Pons (tissue), 1 donor: ENCODE measurements at places on chromosomes 11 and 22.
A peak's percentile ranks its signal among the peaks of the same experiment; 100 is the strongest.

GRCh38 chr11:130476200-130476921 is 27.9 kb downstream of the ADAMTS15 start:
- no peak for DNase-seq

DNA sequence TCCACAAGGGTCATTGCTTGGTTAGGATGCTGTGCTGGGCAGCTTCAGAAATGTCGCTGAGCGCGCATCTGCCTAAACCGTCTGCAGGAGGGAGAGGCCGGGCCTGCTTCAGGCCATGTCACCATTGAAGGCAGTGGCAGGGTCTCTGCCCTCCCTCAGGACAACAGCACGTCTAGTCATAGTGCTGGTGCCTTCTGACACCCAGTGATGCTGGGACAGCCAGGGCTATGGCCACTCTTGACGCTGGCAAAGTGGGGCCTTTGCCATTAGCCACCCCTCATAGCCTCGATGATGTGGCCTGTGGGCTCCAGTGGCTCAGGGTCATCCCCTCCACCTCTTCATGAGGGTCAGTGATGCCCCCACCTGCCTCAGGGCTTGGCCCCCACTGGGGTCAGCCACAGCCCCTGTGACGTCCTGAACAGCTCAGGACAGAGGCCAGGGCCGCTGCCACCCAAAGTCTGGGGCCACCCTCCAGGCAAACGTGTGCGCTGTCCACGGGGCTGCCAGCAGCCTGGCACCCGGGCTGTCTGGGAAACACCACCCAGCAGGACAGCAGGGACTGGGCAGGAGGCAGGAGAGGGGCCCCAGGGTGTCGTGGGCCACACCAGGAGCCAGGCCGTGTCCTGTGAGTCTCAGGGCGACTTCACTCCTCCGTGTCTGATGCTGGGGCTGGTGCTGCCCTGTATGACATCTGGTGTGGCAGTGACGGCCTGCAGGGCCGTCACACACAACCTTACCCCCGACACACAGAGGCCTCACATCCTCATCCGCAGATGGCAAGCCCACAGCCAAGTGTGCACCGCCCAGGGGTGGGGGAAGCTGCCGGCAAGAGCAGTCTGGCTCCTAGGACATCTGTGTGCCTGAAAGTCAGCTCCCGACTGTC is 42.5 kb downstream of the CERK start:
- no peak for DNase-seq

GRCh38 chr11:57287884-57288283 is 36.9 kb downstream of the TNKS1BP1 start:
- DNase-seq, result no peak

DNA sequence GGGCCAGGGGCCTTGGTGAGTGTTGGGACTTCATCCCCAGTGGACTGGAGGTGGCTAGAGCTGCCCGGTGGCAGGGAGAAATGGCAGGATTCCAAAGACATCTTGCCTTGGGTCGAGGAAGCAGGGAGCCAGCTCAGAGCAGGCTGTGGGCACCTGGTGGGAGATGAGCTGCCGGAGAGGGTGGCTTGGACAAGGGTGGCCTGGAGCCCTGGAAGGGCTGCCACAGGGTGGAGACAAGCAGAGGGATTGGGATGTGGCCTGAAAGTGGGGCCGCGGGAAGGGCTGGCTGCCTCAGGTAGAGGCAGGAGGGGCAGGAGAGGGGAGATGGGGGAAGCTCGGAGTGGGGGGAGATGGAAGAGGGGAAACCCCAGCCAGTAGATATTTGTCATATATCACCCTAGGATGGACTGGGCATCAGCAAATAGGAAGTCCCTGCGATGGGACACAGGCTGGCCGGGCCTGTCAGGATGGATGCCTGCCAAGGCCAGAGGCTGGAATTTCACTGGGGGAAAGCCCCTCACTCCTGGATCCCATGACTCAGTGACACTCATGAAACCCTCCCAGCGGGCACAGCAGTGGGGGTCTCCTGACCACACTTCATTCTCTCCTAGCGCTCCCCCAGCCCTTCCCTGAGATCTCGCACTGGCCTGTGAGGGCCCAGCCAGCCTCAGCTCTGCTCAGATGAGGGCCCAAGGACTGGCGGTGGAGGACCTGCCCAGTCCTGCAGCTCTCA is 72.0 kb upstream of the SHISAL1 start:
- no peak for DNase-seq

DNA sequence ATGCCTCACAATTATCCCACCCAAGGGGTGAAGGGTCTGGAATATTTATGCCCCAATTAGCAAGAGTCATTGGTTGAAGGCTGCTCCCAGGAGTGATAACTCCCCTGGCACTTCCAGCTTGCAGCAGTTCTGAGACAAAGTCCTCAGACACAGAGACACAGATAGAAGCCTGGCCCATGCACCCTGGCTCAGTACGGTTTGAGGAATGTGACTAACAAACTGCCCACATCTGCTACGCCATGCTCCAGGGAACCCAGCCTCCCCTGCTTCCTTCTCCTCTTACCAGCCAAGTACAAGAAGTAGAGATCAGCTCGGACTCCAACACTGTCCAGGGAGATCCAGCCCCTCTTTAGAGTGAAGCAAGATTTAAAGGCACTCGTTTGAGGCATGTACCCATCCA is 48.5 kb upstream of the BMAL1 start:
- no peak for DNase-seq

- no peak for DNase-seq
These were observed 29.1 kb upstream of the LMO2 start for GRCh38 chr11:33920838-33921613.

GRCh38 chr11:77090373-77091111 is 12.1 kb upstream of the OMP start:
- no peak for DNase-seq

DNA sequence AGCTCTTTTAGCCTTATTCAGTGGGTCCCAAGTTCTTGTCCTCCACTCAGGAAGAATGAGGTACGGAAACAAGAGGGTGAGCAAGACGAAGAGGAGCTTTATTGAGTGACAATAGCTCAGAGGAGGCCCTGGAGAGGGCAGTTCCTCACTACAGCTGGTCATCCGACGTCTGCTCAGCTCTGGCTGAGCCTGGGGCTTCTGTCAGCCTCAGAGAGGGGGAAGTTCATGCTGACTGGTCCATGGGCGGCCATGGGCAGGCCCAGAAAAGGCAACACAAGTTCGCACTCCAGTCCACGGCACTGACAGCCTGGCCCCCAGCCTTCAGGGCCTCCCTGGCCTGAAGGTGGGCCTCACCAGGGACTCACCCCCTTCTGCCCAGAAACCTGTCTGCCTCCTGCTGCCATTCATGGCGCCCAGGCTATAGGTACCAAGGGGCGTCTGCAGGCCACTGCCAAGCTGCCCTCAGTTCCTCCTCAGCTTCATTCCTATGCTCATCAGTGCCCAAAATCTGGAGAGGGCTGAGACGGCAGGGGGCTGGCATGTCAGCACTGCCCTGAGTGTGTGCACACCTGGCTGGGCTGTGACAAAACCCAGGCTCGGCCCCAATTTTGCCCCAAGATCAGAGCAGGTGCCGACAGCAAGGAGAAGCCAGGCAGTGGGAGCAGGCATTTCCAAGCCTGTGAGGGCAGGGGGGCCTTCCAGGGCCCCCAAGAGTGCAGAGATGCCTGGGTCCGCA is 21.7 kb upstream of the KIAA0930 start:
- DNase-seq, result no peak

DNA sequence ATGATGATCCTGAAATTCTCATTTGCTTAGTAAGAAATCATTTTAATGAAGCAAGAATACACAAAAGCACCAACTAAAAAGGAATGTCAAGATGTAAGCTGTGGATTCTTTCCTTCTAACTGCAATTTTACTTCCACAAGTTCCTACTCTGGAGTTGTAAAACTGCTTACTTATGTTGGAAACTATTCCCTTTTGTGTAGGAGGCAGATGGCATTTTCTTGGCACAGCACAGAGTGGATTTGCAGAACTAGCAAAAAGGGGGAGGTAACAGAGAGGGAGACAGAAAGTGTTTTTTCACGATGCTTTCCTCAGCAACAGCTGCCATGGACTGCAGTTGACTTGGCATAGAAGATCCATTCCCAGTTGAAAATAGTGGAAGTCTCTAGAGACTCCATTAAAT is 1112.0 kb upstream of the RAG2 start:
- no peak for DNase-seq

- DNase-seq, result no peak
These were observed 15.0 kb upstream of the APOA1 start for GRCh38 chr11:116852261-116853031.

- no peak for DNase-seq
These were observed 760.3 kb downstream of the CNTN5 start for GRCh38 chr11:99781074-99781473.

DNA sequence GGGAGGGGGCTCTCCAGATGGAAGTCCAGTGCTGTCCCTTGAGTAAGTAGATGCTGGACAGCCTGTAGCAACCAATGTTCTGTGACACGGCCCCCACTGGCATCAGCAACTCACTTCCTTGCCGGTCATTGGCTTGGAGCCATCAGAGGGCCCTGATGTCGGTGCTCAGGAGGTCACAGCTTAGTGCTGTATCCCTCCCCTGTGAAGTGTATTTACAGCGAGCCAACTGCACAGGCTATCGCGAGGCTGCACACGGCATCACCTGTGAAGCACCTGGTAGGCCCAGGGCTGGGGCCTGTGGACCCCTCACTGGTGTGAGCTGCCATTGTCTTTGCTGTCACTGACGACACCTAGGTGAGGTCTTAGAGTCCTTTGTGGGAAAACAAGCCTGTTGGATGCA is 13.4 kb upstream of the ACR start:
- no peak for DNase-seq

DNA sequence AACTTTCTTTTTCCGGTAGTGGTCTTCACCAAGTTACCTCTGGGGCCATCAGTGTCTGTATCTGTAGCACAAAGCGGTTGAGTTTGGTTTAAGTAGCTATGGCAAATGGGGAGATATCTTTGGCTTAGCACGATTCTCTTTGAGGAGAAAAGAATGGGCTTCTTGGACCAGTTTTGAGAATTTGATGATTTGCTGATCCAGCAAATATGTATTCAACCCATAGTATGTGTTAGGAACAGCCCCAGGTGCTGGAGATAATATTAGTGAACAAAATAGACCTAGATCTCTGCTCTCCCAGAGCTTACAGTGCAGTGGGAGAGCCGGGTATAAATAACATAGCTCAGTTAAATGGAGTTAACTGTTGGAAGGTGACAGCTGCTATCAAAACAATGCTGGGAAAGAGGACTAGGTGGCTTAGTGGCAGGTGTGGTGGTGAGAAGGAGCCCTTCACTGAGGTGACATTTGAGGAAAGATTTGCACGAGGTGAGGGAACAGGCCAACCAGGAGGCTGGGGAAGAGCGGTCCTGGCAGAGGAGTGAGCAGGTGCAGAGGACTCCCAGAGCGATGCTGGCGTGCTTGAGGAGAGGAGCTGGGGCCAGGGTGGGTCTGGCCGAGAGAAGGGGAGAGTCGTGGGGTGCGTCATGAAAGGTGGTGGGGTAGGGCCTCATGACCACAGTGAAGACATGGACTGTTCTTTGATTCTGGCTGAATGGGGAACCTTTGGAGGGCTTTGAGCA is 5.0 kb downstream of the TBC1D22A start:
- DNase-seq, result no peak

- no peak for DNase-seq
These were observed 75.5 kb upstream of the RAB38 start for GRCh38 chr11:88250566-88251242.

GRCh38 chr11:75872887-75873416 is 57.9 kb downstream of the UVRAG start:
- peak; percentile 57 for DNase-seq

DNA sequence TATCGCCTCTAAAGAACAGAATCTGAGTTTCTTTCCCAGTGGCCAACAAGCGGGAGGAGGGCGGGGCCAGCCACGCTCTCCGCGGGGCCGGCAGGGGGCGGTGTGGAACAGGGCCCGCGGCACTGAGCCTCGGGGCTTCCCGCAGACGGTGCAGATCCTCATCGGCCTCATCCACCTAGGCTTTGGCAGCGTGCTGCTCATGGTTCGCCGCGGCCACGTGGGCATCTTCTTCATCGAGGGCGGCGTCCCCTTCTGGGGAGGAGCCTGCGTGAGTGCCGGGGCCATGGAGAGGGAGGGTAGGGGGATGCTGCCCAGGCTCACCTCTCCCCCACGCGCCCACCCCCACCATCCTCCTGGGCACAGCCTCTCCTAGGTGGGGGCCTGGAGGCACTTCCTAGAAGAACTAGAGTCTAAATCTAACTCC is 10.7 kb downstream of the MS4A15 start:
- no peak for DNase-seq

DNA sequence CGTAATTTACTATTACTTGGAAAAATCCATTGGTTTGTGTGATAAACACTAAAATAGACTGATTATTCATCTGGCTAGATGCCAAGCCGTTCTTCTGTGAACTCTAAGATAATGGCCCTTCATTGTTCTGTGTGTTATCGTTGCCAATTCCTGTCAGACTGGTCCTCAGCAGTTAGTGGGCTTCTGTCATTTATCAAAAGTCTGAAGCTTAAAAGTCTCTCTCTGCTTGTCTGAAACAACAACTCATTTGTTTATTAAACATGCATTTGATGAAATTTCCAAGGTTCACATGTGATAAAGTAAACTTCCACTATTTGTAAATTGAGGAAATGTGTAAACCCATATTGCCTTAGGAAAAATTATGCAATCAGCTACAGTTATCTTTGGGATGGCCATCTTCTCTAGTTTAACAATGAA is 21.1 kb upstream of the RDX start:
- DNase-seq, result peak; percentile 95

DNA sequence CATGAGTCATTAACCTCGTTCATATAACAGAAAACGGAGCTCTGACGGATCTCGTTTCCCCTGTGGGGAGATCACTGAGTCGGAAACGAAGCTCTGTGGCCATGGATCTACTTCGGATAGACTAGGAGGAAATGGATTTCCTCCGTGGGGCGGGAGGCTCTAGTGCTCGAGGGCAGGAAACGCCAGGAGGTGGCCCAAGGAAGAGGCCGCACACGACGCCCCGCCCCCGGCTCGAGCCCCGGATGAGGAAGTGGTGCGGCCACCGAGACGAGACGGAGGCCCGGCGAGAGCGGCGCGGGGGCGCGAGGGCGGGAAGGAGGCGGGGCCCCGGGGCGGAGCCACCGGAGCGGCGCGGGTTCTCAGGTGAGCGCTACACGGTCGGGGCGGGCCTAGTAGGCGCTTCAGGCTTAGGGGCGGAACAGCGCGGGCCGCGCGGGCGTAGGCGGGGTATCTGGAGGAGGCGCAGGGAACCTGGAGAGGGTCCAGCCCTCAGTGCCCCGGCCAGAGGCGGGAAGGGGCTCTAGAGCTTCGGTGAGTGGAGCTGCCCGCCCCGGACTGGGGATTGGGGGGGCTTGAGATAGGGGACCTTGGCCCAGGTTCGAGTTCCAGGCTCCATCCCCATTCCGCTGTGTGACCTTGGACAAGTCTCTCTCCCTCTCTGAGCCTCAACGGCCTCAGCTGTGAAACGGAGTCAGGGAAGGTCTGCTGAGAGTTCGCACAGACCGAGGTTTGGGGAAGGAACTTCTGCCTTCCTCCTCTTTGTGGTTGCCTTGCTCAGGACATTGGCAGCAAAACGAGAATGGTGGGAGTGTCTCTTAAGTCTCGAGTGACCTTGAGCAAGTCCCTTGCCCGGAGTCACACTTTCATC is at the start of gene DEPDC5:
Gene DEPDC5 (plus strand): TSS at position 386 of the 868 bp plus-strand sequence. CDS start 903 bp downstream, outside the sequence.
- DNase-seq, result peak; percentile 94

GRCh38 chr22:35071784-35072183 is 5.8 kb downstream of the ISX start:
- DNase-seq, result no peak

- DNase-seq, result no peak
These were observed 314.9 kb downstream of the CTTN start for GRCh38 chr11:70713086-70713835.

GRCh38 chr11:115238791-115239190 is 265.4 kb downstream of the CADM1 start:
- DNase-seq, result no peak
